ENCODE measurements at places on chromosomes 16 and 17.

- no peak for DNase-seq
Observed at GRCh38 chr17:21061971-21062526, 19.2 kb upstream of the USP22 start.

GRCh38 chr17:9218911-9219310 lies 197.6 kb downstream of the NTN1 start:
- DNase-seq, result no peak

DNA sequence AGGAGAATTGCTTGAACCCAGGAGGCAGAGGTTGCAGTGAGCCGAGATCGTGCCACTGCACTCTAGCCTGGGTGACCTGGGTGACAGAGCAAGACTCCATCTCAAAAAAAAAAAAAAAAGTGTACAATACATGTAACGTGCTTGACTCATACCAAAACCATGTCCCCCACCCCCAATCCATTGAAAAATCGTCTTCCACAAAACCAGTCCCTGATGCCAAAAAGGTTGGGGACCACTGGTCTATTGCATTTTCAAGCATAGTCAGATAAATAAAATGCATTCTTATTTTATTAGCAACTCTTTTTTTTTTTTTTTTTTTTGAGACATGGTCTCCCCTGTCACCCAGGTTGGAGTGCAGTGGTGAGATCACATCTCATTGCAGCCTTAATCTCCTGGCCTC lies 52.1 kb downstream of the COPRS start:
- DNase-seq, result no peak

- no peak for DNase-seq
Observed at GRCh38 chr17:45575126-45575885, 84.8 kb upstream of the PLEKHM1 start.

All from occipital lobe (tissue), 3 donors.